Activated T-cell treated with anti-CD3 and anti-CD28 coated beads, Interleukin-2, amount 50 U/mL, for 4 hours (primary cell): ENCODE measurements at places on chromosomes 6 and 20. TPM values are rescaled to one million over a fixed set of nuclear protein-coding genes. Genes with fewer than 3 reads are reported as not detected.

BRD2 gene
- 358 TPM for total RNA-seq

SLC13A3 gene
- 0.08 TPM for total RNA-seq

HLA-DQA2 gene
- total RNA-seq = not detected

NRSN1 gene
- not detected for total RNA-seq
